H7 (cell line): ENCODE measurements at places on chromosomes 3 and 15. TPM values are rescaled to one million over a fixed set of nuclear protein-coding genes. Genes with fewer than 3 reads are reported as not detected.

The LIPC gene
- total RNA-seq = not detected in 2 replicates

The CHRNA7 gene
- total RNA-seq = 3.8 and 6.2 TPM in 2 replicates

The PXYLP1 gene
- total RNA-seq = 16.7 and 16.9 TPM in 2 replicates

DNA sequence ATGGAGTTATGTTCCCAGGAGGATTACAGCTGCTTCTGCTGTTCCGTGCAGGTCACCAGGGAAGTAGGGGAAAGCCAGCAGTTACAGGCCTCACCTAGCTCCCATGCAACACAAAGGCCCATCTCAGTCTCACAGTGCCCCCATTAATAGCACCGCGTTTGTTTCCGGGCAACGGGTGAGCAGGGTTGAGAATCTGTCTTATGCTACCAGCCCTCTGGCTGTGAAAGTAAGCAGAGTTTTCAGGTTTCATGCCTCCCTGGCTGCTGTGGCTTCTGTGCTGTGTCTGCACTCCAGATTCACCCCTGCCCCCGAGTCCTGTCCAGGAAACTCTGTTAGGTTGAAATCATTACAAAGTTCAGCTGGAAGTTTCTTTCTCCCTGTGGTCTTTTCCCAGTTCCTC, 254.4 kb upstream of the GPR149 start:
- no peak for DNase-seq

DNA sequence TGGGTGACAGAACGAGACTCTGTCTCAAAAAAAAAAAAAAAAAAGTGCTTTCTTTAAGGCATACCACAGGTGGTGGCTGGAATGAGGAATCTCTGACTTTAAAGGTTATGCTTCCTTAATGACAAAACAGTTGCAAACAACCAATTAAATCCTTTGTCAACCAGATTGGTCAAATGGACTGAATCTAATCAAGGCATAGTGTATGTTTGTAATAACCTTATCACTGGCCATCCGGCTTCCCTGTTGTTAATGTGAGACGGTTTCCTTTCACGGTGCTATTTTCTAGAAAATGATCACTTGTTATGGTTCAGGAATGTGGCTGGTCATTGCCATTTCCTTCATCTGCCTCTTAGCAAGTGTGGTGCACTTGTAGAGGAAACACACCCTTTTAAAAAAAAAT, 75.9 kb downstream of the FLNB start:
- DNase-seq = no peak

DNA sequence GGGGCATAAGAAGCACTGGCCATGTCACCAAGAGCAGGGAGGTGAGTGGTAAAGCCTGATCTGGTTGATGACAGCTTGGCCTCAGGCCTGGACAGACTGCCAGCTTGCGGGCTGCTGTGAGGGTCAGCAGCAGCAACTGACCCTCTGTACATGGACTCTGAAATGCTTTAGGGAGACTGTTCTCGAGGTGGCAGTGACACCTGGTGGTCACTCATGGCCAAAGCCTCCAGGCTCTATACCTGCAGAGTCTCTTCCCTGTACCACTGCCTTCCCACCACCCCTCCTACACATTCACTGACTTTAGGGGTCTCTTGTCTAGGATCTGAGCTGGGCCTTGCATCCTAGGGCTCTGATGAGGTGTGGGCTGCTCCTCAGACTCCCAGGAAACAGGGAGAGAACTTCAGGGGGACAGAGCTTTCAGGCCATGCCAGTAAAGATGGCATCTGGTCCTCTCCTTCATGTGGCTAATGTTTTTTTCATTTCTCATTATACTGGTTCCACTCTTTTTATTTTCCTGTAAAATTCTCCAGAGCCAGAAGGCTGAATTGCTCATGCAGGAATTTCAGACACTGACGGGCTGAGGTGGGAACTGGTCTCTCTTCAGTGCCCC, 17.2 kb upstream of the TIMP4 start:
- peak; percentile 74 for DNase-seq

DNA sequence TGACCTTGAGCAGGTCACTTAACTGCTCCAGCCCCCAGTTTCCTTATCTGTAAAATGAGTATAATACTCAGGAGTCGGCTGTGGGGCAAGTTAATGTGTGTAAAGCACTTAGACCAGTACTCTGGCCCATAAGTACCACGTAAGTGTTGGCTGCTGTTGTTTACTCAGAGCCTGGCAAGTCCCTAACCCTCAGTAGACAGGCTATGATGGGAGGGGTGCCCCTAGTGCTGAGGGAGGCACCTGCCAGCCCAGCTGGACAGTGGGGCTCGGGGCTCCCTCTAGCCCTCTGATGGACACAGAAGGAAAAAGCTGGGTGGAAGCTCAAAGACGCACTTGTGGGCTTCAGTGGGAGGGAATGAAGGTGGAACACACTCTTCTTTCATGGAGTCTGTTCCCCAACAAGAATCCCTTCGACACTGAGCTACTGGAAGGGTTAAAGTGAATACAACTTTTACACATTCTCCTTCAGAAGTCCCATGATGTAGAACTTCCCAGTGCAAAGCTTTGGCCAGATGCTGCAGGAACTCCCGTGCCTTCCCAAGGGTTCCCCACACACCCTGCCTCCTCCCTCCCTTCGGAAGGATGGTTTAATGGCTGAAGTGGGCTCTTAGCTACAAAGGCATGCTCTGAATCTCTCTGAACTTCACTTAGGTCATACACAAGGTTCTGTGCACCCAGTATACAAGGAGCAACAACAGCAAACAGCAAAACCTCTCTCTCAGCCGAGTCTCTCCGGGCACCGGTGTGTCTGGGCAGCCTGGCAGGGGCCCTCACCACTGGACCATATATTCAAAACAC, 25.4 kb downstream of the TMEM44 start:
- DNase-seq = peak; percentile 41

DNA sequence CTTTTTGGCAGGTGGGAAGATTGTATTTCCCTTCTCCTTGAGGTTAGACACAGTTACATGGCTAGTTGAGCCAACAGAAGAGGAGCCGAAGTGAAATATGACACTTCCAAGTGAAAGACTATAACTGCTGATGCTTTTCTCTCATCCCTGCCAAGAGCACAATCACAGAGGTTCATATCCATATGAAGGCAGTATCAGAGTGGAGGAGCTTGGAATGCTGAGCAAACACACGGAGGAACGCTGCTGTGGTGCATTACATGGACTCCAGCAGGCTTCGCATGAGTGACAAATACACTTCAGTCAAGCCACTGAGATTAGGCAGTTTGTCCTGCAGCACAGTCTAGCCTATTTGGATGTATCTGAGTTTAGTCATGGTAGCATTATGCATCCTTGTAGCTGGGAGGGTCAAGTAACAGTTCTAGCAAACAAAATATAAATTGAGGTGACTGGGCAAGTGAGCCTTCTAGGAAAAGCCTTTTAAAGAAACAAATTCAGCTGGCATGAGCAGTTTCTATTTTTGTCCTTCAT, 5.4 kb downstream of the IQCF6 start:
- no peak for DNase-seq

DNA sequence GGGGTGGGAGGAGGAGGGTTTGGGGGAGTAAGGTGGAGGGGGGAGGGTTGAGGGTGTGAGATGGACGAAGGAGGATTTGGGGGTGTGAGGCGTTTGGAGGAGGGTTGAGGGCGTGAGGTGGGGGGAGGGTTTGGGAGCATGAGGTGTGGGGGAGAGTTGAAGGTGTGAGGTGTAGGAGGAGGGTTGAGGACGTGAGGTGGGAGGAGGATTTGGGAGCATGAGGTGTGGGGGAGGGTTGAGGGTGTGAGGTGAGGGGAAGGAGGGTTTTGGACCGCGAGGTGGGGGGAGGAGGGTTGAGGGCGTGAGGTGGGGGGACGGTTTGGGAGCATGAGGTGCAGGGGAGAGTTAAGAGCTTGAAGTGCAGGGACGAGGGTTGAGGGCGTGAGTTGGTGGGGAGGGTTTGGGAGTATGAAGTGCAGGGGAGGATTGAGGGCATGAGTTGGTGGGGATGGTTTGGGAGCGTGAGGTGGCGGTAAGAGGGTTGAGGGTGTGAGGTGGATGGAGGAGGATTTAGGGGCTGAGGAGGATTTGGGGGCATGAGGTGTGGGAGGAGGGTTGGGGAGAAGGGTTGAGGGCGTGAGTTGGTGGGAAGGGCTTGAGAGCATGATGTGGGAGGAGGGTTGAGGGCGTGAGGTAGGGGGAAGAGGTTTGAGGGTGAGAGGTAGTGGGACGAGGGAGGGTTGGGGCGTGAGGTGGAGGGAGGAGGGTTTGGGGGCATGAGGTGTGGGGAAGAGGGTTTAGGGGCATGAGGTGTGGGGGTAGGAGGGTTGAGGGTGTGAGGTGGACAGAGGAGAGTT, 1.2 kb downstream of the MLF1 start:
- DNase-seq = no peak

GRCh38 chr15:41897363-41897799, 3.5 kb upstream of the SPTBN5 start:
- peak; percentile 60 for DNase-seq
